ENCODE measurements at places on chromosomes 13 and 19.

DNA sequence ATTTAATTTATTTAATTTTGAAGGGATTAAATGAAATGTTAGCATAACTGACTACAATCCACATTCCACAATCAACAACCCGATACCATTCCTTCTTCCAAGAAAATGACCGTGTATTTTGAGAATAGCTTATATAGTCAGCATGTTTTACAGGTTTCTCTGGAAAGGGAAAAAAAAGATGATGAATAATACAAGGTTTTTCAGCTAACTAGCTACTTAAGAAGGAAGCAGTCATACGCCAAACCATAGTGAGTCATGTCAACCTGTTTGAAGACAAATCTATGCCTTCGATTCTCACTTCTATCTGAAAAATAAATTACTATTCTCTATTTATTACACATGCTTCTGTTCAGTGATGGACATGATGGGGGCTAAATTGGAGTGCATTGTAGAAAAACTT is 258.6 kb downstream of the EFNB2 start:
- DNase-seq, result no peak

GRCh38 chr13:39765801-39766463 is 110.5 kb downstream of the COG6 start:
- peak; percentile 68 for DNase-seq

DNA sequence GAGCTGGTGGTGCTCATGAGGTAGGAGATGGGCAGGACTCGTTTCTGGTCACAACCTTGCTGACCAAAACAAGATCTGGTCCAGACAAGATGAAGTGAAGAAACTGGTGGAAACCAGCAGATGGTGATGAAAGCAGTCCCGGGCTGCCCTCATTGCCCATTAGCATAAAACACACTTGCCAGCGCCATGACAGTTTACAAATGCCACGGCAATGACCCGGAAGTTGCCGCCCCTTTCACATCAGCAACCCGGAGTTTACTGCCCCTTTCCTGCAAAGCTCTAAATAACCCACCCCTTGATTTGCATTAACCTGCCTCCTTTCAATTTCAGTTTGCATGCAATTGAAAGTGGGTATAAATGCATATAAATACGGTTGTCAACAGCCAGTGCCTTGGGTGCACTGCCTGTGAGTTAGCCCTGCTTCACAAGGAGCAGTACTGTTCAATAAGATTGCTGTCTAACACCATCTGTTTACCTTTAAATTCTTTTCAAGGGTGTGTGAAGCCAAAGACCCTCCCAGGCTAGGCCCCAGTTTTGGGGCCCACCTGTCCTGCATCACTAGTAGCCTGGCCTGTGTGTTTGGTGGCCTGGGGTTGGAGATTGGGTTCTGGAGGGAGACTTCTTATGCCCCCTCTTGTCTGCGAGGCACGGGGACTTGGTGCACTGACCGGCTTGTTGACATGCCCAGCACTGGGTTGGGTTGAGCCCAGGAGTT is 38.8 kb downstream of the CHST8 start:
- no peak for DNase-seq

DNA sequence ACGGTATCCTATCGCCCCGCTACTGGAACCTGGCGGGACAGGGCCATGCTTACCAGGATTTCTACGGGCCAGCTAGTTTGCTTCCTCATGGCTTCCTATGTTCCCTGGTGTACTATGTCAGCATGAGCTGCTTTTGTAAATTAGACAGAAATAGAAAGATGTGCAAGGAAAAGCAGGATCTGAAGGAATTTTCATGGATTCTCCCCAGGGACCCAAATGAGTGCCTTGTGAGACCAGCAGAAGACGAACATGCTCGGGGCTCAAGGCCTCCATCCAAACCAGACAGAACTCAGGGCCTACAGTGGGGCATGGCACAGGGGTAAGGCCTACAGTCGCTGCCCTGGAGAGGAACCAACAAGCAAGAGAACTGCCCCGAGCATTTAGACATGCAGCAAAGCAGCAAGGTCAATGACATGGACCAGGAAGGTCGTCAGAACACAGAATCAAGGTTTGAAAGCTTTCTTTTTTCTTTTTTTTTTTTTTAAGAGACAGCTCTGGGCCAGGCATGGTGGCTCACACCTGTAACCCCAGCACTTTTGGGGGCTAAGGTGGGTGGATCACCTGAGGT is 17.3 kb downstream of the EPS15L1 start:
- DNase-seq, result no peak

DNA sequence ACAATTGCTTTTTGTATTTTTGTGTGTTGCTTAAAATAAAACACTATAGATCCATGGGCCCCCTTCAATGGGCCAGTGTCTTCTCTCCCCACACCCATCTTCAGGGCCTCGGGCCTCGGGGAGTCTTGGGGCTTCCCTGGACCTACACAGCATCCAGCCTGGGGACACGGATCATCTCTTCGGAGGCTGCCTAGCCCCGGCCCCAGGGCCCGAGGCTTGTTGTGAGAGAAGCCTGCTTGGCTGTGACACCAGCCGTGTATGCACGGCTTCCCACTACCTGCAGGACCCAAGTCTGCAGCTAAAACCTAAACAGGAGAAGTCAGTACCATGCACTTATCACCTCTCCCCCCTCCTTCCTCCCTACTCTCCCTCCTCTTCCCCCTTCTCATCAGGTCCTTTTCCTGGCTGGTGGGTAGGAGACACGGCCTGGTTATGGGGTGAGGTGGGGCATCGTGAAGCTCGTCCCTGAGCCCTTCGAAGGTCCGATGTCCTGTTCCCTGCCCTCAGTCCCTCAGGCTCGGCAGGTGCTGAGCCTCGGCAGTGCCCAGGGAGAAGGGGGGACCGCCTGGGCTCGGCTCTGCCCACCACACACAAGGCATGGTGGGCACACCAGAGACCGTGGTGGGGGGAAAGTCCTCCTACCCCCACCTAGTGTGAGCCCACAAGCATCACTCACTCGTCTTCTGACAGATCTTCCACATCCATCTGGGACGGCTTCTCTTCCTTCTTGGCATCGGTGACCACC is 9.5 kb downstream of the C13orf46 start:
- no peak for DNase-seq

DNA sequence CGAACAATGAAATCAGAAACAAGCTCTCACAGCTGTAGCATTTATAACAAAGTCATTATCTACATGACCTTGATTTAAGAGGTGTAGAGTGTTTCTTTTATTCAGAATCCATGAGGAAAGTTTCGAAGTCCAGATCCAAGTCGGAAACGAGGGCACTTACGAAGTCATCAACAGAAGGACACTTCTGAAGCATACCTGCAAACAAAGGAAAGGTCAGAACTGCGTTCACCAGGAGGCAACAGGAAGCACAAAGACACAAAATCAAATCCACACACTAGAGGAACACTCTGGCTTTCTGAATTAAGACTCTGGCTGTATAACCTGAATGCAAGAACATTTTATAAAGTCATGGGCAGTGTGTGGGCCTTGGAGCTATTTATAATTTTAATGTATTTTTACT is 158.9 kb downstream of the MIPEP start:
- no peak for DNase-seq

DNA sequence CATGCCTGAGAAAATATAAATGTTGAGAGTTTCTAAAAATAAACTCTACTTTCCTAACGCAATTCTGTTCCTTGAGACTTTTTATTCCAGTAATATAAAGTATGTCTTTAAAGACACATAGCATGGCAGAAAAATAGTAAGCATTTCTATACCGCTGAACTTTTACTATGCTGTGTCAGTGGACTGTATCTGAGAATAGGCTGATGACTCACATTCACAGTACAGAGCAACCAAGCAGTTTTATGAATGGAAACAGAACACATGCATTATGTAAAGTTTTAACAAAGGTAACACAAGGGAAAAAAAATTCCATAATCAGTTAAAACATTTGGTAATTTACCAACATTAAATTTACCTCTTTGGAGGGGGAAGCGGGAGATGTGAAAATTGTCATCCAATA is 38.4 kb downstream of the ZDHHC20 start:
- peak; percentile 39 for DNase-seq

- DNase-seq, result peak; percentile 72
Measured at GRCh38 chr13:27375686-27376326, 48.6 kb upstream of the GTF3A start.

GRCh38 chr19:805600-806550 is 8.6 kb downstream of the PTBP1 start:
- DNase-seq, result no peak

- DNase-seq, result no peak
Measured at GRCh38 chr19:51098365-51099046, 9.7 kb downstream of the CTU1 start.

DNA sequence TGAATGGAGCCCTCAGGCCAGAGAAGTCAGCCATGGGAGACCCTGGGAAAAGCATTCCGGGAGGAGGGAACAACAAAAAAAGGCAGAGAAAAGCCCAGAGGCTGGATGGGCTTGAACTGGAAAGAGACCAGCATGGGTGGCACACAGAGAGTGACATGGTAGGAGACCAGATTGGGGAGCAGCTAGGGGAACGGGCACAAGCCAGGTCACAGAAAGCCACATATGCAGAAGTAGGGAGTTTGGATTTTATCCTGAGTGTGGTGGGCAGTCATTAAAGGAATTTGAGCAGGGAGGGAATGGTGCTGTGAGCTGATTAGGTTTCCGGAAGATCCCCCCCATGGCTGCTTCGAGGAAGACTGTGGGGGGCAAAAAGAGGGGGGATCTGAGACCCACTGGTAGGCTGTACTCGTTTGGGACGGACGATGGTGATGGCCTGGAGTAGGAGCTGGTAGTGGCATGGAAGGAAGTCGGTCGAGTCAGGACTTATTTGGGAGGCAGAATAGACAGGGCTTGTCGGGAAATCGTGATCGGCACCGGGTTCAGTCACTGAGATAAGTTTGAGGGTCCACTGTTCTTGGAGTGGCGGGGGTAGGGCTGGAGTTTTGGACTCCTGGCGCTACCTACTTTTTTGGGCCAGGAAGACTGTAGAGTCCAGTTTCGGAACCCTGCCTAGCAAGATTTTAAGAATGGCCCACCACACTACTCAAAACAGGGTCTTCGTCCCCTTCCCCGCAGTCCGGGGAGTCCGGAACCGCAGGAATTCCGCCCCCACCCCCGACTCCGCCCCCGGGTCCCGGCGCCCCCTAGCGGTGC is 949 bp downstream of the SERTAD1 start:
- peak; percentile 41 for DNase-seq

- no peak for DNase-seq
Measured at GRCh38 chr19:8631425-8631819, 989 bp downstream of the NFILZ start.

DNA sequence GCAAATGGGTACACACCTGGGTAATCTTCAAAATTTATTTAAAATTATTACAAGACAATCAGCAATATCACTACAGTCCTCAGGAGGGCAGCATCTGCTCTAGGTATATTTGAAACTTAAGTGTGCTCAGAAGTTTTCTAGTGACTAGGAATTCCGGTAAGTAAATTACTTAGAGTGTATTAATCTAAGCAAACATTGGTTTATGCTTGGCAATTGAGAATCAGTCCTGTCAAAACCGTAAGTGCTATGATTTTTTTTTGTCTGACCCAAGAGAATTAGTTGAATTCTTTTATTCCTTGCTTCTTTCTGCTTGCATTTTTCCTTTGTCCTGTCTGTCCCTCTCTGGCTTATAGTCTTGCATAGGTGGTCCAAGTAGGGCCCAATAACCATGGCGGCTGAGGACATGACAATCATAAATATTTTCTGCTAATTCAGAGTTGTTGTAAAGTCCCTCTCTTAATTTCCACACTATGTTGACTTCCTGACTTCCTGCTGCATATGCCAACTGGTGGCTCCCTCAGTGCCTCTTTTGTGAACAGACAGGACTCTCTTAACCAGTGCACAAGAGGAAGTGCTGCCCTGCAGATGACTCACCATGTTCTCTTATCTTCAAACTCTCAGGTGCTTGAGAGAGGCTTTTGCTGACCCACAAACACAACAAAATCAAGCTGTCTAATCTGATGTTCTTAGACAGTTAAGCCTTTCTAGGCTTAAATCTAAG is 82.2 kb downstream of the SLAIN1 start:
- DNase-seq, result peak; percentile 90

- no peak for DNase-seq
Measured at GRCh38 chr19:3039641-3040077, 10.6 kb upstream of the TLE2 start.

DNA sequence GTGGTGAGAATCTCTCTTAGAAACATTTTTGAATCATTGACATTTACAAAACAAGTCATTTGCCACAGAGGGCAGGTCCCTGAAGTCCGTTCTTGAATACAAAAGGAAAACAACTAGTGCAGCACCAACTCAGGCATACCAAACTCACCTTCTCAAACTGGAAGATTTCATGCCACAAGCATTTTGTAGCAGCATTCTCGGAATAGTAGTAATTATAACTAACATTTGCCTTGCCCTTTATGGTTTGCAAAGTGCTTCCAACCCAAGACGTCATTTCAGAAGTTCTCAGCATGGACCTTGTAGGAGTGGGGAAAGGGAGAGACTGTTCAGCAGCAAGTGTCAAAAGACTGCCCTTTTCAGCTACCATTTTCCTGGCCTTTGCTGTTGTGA is 344.6 kb downstream of the RFC3 start:
- peak; percentile 12 for DNase-seq

DNA sequence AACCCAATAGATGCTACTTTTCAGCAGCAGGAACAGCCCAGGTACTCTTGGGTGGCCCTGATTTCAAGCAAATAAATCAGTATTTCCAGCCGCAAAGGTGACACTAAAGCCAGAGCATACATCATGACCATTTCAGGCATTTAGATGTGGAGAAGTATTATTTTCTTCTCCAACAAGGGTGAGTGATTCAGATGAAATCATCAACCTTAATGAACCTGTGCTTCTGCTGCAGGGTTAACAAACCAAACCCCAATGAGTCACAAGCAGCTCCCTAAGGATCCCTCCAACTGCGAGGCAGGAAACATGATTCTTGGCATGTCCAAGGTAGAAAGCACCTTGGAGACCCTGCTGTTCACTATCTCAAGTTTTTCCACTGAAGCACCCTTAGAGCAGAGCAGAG is 32.7 kb downstream of the MBNL2 start:
- peak; percentile 76 for DNase-seq

DNA sequence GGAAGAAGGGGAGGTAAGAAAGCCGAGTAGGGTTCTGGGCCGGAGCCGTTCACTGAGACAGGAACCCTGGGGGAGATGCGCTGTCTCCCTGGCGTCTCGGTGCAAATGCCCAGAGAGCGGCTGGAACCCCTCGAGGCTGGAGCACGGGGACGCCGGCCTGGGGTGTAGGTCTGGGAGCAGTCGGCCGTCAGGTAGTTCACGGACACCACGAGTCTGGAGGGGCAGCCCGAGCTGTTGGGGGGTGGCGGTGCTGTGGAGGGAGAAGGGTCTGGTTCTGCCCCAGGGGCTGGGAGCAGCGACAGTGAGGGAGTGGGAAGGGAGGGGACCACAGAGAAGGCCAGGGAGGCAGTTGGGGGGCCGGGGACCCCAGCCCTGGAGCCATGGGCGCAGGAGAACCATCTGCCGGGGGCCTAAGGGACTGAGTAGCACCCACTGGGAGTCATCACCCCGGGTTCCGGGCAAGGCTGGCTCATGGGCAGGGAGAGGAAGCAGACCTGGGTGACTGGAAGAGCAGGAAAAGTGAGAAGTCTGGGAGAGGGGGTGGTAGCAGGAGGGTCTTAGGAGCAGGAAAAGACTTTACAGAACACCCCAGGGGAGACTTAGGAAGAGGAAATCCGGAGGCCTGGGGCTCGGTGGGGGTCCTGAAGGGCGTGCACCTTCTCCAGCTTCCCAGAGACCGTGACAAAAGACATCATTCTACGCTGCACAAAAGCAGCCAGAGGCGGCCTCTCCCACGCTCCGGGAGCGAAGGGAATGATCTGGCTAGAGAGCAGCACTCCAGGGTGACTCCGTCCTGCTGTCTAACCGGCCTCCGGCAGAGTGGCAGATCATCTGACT is 173.1 kb upstream of the SOX1 start:
- DNase-seq, result no peak

Data from dermis blood vessel endothelial cell (primary cell).